ENCODE measurements at places on chromosomes 11 and 22.

DNA sequence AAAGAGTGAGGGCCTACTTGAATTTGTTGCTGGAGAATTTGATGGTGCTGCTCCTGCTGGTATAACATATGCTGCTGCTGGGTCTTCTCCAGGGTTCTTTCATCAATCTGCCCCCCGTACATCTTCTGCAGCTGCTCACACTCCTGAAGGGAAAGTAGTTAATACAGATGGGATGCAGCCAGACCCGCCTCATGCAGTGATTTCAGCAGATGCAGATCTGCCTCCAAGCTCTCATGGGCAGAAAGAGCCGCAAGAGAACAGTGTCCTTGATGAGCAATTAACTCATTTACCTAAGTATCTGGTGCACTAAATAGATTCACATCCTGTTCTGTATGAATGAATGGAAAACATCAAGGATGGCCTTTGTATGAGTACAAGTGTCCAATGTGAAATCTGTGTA is 24.8 kb upstream of the APOA1 start:
- no peak for DNase-seq

GRCh38 chr11:26837154-26837553 is 115.3 kb upstream of the SLC5A12 start:
- DNase-seq: no peak

DNA sequence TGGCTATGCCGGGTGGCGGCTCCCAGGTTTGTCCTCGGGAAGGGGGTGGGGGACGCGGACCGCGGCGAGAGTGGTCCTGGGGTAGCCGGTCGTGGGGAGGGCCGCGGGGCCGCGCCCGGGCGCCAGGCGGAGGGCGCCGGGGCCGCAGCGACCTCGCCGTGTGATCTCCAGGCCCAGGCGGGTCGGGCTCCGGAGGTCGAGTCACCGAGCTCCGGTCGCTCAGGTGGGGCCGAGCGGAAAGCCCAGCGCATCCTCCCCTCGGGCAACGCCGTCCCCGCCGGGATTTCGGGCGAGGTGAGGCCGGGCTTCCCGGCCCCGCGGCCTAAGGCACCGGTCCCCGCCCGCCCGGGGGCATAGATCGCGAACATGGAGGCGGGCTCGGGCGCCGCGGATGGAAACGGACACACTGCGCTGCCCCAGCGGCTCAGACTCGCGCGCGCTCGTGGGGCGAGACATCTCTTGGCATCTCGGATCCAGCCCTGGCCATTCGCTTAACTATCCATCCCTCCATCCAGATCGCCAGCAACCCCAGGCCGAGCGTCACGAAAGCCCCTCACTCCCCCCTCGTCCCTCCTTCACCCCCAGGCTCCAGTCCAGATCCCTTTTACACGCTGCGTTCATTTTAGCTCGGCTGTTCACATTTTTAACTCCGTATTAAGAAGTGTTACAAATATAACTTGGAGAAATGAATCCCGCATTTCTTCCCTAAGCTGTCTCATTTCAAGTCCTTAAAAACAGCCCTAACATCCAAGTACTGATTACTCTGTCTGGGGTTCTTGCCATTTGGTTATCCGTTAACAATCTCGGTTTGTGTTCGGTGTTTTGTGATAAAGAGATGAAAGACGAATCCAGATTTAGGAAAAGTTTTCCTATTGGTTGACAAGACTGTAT is 460 bp downstream of the ZC3H12C start:
- peak; percentile 95 for DNase-seq

GRCh38 chr11:30960387-30960992 is 374.3 kb upstream of the MPPED2 start:
- no peak for DNase-seq

DNA sequence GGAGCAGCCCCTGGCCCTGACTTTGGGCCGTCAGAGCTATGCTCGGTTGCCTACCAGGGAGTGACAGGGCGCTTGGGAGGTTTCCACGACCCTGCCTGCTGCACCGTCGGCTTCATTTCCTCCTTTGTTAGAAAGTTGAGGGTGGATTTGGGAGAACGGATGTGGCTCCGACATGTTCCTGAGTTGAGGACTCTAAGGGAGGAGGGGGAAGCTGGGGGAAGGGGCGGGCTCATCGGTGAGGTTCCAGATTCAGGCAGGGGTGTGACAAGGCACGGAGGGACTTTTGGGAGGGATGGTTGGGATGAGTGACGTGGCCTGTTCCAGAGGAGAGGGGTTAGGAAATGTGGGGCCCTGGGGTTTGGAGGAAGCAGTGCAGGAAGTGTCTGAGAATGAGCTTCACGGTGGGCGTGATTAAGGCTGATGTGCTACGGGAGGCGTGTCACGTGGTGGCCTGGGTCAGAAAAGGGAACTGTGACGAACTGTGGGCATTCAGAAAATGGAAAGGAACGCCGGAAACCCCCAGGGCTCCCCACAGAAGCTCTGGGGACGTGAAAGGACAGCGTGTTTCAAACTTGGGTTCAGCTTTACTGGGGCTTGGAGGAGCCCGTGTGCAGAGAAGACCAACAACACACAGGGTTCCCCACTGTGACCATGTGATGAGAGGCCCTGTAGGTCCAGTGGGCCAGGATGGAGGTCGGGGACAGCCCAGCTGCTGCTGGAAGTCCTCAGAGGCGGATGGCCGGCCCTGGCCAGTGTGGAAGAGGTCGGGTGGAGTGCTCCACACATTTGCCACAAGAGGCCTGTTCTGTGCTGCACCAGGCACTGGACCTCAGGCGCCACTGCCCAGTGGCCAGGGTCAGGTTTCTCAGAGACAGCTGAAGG is 2.8 kb downstream of the PARVB start:
- DNase-seq: no peak

- DNase-seq: no peak
Observed at GRCh38 chr11:116958246-116958645, 120.8 kb upstream of the APOA1 start.

- DNase-seq: no peak
Observed at GRCh38 chr11:78957476-78958245, 383.0 kb upstream of the NARS2 start.

DNA sequence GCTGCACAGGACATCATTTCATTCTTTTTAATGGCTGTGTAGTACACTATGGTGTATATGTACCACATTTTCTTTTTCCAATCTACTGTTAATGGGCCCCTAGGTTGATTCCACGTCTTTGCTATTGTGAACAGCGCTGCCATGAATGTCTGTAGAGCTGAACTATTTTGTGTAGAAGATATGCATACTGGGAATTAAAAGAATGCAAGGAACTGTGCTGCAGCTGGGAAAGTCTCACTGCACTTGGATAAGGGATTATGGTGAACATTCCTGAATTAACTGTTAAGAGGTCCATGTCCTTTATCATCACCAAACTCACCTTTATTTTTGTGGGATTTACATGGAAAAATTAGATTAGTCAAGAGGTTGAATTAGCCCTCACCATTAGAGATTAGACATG is 224.7 kb downstream of the SNX19 start:
- no peak for DNase-seq

- DNase-seq: no peak
Observed at GRCh38 chr11:117185736-117186430, 7.3 kb downstream of the SIDT2 start.

DNA sequence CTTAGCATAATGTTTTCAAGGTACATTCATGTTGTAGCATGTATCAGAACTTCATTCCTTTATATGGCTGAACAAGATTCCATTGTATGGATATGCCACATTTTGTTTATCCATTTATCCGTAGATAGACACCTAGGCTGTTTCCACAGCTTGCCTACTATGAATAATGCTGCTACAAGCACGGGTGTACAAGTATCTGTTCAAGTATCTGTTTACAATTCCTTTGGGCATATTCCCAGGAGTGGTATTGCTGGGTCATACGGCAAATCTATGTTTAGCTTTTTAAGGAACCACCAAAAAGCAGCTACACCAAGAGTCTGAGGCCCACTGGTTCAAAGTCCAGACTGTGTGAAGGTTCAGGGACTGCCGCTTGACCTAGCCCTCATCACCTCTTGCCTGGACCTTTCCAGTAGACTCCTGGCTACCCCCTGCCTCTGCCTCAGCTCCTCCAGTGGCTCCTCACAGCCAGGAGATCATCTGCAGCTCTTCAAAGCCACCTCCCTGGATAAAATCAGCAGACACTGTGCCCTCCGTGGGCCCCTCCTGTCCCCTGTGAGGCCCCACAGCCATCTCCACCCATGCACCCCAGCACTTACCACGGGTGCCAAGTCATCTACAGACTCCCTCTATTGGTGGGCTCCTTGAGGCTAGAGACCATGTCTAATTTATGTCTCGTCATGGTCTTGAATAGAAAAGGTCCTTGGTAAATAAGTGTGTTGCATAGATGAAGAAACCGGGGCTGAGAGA is 160.3 kb downstream of the MN1 start:
- no peak for DNase-seq

DNA sequence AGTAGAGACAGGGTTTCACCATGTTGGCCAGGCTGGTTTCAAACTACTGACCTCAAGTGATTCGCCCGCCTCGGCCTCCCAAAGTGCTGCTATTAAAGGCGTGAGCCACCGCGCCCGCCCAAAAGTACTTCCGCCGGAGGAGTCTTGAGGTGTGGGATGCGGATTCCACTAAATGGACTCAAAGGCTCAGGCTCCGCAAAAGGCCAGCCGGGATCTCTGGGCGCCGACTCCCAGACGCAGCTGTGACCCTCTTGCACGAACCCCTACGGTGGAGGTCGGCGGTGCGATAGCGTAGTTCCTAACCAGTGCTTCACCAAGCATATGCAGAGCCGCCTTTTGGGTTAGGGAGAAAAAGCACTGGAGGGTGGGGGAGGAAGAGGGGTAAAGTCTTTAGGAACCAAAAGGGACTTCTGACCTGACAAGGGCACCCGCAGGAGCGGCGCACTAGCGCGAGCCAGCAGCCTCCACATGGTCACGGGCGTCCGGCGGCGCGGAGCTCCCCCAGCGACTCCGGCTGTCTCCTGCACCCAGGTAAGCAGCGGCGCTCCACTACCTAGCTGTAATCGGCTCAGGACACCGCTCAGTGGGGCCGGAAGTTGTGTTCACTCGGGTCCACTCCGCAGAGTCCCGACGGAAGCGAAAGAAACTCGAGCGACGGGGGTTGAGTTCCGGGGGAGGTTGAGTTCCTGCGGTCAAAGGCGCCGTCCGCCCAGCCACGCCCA is at the start of gene MRPL16:
Gene MRPL16 (minus strand): TSS at position 590 of the 722 bp plus-strand sequence. CDS start 120 bp downstream, at position 470.
- peak; percentile 86 for DNase-seq

- DNase-seq: no peak
Observed at GRCh38 chr11:66106786-66107599, 36.9 kb downstream of the PACS1 start.

- no peak for DNase-seq
Observed at GRCh38 chr11:495537-495931, 11.5 kb downstream of the RNH1 start.

DNA sequence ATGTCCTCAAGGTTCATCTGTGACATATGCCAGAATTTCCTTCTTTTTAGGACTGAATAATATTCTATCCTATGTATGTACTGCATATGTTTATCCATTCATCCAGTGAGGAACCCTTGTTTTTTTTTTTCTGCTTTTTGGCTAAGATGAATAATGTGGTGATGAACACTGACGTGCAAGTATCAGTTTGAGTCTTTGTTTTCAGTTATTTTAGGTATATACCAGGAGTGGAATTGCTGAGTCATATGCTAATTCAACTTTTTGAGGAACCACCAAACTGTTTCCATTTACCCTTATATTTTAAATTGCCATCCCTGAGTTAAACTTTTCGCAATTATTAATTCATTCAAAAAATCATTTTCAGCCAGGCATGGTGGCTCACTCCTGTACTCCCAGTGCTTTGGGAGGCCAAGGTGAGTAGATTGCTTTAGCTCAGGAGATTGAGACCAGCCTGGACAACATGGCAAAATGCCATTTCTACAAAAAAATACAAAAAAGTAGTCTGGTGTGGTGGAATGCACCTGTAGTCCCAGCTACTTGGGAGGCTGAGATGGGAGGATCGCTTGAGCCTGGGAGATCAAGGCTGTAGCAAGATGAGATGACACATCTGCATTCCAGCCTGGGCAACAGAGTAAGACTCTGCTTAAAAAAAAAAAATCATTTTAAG is 64.2 kb downstream of the MICAL2 start:
- no peak for DNase-seq

- DNase-seq: peak; percentile 44
Observed at GRCh38 chr11:111923351-111923788, 4.7 kb downstream of the C11orf52 start.

DNA sequence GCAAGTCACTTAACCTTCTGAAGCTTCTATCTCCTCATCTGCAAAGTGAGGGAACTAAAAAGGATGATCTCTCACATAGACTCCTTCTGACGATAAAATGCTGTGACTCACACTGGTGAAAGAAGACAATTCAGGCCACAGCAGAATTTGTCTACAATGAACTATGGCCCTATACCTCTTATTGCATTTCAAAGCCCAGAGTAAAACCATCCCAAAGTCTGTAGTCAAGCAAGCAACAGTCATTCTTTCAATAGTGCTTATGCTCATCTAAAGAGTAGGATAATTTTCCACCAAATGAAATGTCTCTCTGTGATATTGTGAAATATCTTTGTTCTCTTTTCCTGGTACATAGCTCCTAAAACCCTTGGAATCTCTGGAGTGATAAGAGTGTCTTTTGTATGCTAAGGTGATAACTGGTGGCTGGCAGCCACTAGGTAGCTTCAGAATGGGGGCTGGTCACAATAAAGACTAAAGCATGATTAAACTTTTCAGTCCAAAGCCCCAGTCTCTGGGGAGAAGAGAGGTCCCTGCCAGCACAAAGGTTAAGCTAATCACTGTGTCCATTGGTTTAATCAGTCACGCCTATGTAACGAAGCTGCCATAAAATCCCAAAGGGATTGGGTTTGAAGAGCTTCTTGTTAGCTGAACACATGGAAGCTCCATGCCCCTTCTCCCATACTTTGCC is 30.8 kb downstream of the SYTL2 start:
- no peak for DNase-seq

DNA sequence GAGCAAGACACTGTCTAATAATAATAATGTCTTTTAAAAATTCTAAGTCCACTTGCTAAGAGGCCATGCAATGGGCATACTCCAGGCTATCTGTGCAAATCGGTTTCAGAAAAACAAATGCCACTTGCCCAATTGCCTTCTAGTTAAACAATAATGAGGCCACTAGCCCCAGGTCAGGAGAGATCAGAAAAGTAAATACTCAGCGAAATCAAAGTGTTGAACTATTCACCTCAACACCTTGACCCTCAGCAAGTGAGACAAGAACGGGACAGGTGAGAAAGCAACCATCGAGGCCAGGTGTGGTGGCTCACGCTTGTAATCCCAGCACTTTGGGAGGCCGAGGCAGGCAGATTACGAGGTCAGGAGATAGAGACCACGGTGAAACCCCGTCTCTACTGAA is 72.3 kb upstream of the SYN3 start:
- no peak for DNase-seq

Data from right kidney (tissue), 9 donors.